Posterior vena cava (tissue), 2 donors: ENCODE measurements at places on chromosomes 13 and 19.

- DNase-seq, result no peak
Observed at GRCh38 chr19:16521715-16522289, 20.4 kb downstream of the CHERP start.

- DNase-seq, result no peak
Observed at GRCh38 chr13:108383667-108384066, 114.1 kb downstream of the TNFSF13B start.

DNA sequence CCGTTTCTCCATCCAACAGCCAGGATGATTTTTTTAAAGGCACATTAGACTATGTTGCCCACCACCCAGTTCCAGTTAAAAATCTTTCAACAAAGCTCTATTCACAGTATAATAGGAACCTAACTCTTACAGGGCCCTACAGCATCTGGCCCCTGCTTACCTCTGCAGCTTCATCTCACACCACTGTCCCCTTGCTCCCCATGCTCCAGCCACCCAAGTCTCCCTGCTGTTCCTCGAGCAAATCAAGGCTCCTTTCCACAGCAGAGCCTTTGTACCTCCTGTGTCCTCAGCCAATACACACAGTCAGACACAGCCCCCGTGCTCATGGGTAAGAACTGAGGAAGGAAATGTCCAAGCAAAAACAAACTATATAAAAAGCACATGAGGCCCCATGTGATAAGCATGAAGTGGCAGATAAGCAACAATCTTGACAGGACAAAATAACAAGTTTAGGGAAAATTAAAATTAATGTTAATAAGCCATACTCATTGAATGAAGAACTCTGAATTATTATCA lies 67.5 kb downstream of the TSC22D1 start:
- no peak for DNase-seq

GRCh38 chr13:98632961-98633360 lies 56.1 kb upstream of the STK24 start:
- DNase-seq, result no peak

DNA sequence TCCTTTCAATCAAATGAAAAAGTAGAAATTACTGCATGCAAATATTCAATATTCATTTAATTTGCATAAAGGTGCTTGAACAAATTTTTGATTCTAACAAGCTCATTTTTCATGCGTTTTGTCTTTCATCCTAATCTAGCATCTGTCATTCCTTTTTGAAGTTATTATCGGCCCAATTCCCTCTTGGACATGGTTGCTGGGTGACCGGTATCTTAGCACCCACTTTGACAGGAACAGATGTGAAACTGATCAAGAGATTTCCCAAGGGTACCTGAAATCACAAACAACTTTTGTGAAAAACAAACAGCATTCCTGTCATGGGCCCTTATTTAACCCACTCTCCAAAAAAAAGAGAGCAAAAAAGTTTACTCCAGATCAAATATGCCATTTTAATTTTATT lies 13.3 kb downstream of the DACH1 start:
- DNase-seq, result no peak
